ENCODE measurements at places on chromosomes 1 and 21.

DNA sequence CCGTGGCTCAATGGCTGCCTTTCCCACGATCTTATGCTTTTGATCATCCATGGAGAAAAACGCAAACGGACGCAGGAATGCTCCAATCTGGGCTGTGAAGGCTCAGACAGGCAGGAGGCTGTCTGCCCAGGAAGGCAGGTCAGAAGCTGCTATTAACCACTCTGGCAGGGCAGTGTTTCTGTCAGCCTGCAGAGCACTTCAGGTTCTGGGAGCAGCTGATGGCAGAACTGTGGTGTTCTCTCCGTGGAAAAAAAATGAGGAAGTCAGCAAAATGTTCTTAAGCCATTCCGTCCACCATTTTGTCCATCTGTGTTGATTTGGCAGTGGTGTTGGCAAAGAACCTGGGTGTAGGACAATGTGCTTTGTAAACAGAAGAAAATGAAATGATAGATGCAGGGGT is 91.7 kb downstream of the SIM2 start:
- no peaks in the 10 kb centered on the region for H3K4me1 ChIP-seq
- H3K27me3 ChIP-seq: no peaks in the 10 kb centered on the region
- H3K4me3 ChIP-seq: no peak overlapping the region
- H3K36me3 ChIP-seq: peaks cover 18% of the 10 kb centered on the region
- no peak for DNase-seq

GRCh38 chr1:73593364-73593763 is 604.6 kb downstream of the LRRIQ3 start:
- peaks cover 23% of the 10 kb centered on the region for H3K4me1 ChIP-seq
- peak overlapping the region; percentile 60 for H3K4me3 ChIP-seq
- no peaks in the 10 kb centered on the region for H3K27me3 ChIP-seq
- no peak for DNase-seq
- no peaks in the 10 kb centered on the region for H3K36me3 ChIP-seq

DNA sequence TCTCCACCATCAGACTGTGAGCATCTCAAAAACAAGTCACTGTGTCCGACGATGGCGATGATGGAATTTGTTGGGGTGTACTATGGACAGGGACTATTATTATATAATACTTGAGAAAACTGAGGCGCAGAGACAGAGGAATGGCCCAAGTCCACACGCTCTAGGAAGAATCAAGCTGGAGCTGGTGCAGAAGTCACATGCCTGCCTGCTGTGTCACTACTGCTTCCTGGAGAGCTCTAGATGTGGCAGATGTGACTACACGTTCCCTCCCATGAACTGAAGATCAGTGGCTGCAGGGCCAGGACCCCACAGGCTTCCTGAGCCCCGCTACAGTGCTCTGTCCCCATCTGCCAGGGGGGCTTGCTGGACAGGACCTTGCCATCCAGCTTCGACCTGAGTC is 56.9 kb downstream of the TRABD2B start:
- DNase-seq: no peak
- no peak overlapping the region for H3K4me3 ChIP-seq
- no peaks in the 10 kb centered on the region for H3K36me3 ChIP-seq
- no peaks in the 10 kb centered on the region for H3K4me1 ChIP-seq

- no peaks in the 10 kb centered on the region for H3K27me3 ChIP-seq
- no peaks in the 10 kb centered on the region for H3K4me1 ChIP-seq
- no peak overlapping the region for H3K27ac ChIP-seq
- no peak overlapping the region for H3K4me3 ChIP-seq
Observed at GRCh38 chr1:214747050-214747635, 144.1 kb downstream of the CENPF start.

GRCh38 chr1:58870298-58870676 is 86.4 kb upstream of the JUN start:
- peaks cover 12% of the 10 kb centered on the region for H3K4me1 ChIP-seq
- H3K4me3 ChIP-seq: no peak overlapping the region
- no peak overlapping the region for H3K27ac ChIP-seq
- no peaks in the 10 kb centered on the region for H3K36me3 ChIP-seq
- DNase-seq: no peak

- H3K4me1 ChIP-seq: no peaks in the 10 kb centered on the region
- H3K4me3 ChIP-seq: no peak overlapping the region
- no peak for DNase-seq
- no peaks in the 10 kb centered on the region for H3K36me3 ChIP-seq
- no peaks in the 10 kb centered on the region for H3K27me3 ChIP-seq
- H3K27ac ChIP-seq: no peak overlapping the region
Observed at GRCh38 chr1:77899647-77900320, 11.4 kb downstream of the NEXN start.

GRCh38 chr1:160415696-160416290 is 15.4 kb downstream of the VANGL2 start:
- H3K4me1 ChIP-seq: no peaks in the 10 kb centered on the region
- H3K27me3 ChIP-seq: no peaks in the 10 kb centered on the region
- H3K4me3 ChIP-seq: no peak overlapping the region
- no peak for DNase-seq

DNA sequence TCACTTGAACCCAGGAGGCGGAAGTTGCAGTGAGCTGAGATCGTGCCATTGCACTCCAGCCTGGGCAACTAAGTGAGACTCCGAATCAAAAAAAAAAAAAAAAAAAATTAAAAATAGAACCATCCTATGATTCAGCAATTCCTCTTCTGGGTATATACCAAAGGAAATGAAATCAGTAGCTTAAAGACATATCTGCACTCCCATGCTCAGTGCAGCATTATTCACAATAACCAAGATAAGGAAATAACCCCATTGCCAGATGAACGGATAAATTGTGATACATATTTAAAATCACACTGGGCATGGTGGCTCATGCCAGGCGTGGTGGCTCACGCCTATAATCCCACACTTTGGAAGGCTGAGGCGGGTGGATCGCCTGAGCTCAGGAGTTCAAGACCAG is 23.8 kb downstream of the ALDH9A1 start:
- H3K4me3 ChIP-seq: no peak overlapping the region
- H3K27ac ChIP-seq: no peak overlapping the region
- H3K36me3 ChIP-seq: peaks cover 29% of the 10 kb centered on the region
- H3K27me3 ChIP-seq: no peaks in the 10 kb centered on the region
- DNase-seq: no peak

- no peaks in the 10 kb centered on the region for H3K27me3 ChIP-seq
- H3K4me3 ChIP-seq: no peak overlapping the region
- peaks cover 3% of the 10 kb centered on the region for H3K36me3 ChIP-seq
- peaks cover 3% of the 10 kb centered on the region for H3K4me1 ChIP-seq
- no peak overlapping the region for H3K27ac ChIP-seq
Observed at GRCh38 chr1:197677752-197678295, 97.5 kb downstream of the DENND1B start.

GRCh38 chr1:213976665-213977485 is 10.9 kb upstream of the PROX1 start:
- H3K4me3 ChIP-seq: no peak overlapping the region
- no peak overlapping the region for H3K27ac ChIP-seq
- H3K36me3 ChIP-seq: peaks cover 8% of the 10 kb centered on the region

- no peak for DNase-seq
- H3K4me1 ChIP-seq: no peaks in the 10 kb centered on the region
- no peaks in the 10 kb centered on the region for H3K36me3 ChIP-seq
- H3K4me3 ChIP-seq: no peak overlapping the region
- H3K27ac ChIP-seq: no peak overlapping the region
Observed at GRCh38 chr1:162893612-162893908, 32.6 kb upstream of the CCDC190 start.

GRCh38 chr1:81670286-81670685 is 130.4 kb upstream of the ADGRL2 start:
- no peaks in the 10 kb centered on the region for H3K4me1 ChIP-seq
- no peaks in the 10 kb centered on the region for H3K27me3 ChIP-seq
- no peaks in the 10 kb centered on the region for H3K36me3 ChIP-seq
- DNase-seq: no peak
- no peak overlapping the region for H3K4me3 ChIP-seq
- no peak overlapping the region for H3K27ac ChIP-seq

DNA sequence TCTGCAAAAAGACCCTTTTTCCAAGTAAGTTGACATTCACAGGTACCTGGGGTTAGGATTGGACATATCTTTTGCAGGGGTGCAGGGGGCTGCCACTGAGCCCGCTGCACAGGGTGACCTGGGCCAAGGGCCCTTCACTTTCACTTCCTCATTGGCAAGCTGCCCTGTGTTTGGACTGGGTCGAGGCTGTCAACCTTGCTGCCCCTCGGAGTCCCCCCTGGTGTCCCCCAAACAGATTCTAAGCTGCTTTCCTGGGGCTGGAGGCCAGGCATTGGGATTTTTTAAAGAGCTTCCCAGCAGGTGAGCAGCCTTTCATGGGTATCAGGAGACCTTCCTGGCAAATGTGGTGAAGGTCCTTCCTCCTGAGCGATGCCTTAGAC is 7.9 kb upstream of the UMODL1 start:
- H3K4me3 ChIP-seq: peak overlapping the region; percentile 84
- H3K4me1 ChIP-seq: peaks cover 58% of the 10 kb centered on the region

GRCh38 chr1:245501633-245502032 is 346.8 kb downstream of the KIF26B start:
- H3K36me3 ChIP-seq: no peaks in the 10 kb centered on the region
- no peaks in the 10 kb centered on the region for H3K4me1 ChIP-seq
- no peak for DNase-seq
- no peak overlapping the region for H3K27ac ChIP-seq
- H3K27me3 ChIP-seq: no peaks in the 10 kb centered on the region

GRCh38 chr1:44447051-44447810 is 42.2 kb downstream of the RNF220 start:
- no peak overlapping the region for H3K4me3 ChIP-seq
- H3K27me3 ChIP-seq: no peaks in the 10 kb centered on the region
- H3K36me3 ChIP-seq: no peaks in the 10 kb centered on the region
- no peak overlapping the region for H3K27ac ChIP-seq

DNA sequence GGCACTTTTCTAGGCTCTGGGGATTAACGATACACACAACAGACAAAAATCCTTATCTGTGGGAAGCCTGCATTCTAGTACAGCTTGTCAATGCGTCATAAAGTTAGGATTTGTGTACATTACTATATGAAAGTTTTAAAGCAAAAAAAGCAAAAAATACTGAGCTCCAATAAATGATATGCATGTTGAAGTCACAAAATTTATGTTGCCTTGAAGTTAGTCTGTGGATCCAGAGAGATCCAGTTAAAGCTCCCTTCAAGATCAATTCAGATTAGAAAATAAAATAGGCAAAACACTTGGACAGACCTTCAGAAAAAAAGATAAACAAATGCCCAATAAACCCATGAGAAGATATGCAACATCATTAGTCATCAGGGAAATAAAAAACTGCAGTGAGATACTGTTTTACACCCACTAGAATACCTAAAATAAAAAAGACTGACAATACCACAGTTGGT is 33.1 kb upstream of the KCNQ4 start:
- H3K36me3 ChIP-seq: peaks cover 65% of the 10 kb centered on the region
- H3K27me3 ChIP-seq: no peaks in the 10 kb centered on the region
- no peak for DNase-seq
- peaks cover 13% of the 10 kb centered on the region for H3K4me1 ChIP-seq
- H3K27ac ChIP-seq: no peak overlapping the region

DNA sequence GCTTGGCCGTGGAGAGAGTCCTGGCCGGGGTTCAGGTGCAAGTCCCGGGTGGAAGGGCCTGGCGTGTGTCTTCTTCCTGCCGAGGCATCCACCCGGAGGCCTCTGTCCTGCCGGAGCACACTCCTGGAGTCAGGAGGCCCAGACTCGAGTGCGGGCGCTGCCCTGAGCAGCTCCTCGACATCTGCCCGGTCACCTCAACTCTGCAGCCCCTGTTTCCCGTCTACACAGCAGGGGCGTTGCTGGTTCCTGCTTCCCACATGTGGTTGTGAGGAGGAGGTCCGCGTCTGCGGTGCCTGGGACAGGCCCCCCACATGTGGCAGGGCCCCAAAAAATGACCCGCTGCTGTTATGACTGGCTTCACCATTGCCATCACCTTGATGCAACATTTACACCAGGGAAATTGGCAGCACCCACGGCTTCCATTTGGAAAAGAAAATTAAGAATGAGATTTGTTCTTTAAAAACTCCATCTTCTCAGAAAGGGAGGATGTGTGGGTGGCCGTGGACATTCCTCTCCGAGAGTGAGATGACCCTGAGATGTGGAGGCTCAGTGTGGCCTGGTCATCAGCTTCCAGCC is 169.8 kb downstream of the PRDM16 start:
- H3K36me3 ChIP-seq: no peaks in the 10 kb centered on the region
- no peaks in the 10 kb centered on the region for H3K4me1 ChIP-seq
- H3K27me3 ChIP-seq: no peaks in the 10 kb centered on the region
- no peak overlapping the region for H3K4me3 ChIP-seq
- DNase-seq: no peak

GRCh38 chr1:91693557-91693956 is 192.4 kb downstream of the TGFBR3 start:
- H3K4me3 ChIP-seq: no peak overlapping the region
- no peak for DNase-seq
- H3K27me3 ChIP-seq: no peaks in the 10 kb centered on the region
- no peaks in the 10 kb centered on the region for H3K36me3 ChIP-seq
- no peak overlapping the region for H3K27ac ChIP-seq

GRCh38 chr1:42385283-42385682 is 4.7 kb downstream of the RIMKLA start:
- no peaks in the 10 kb centered on the region for H3K36me3 ChIP-seq
- H3K27me3 ChIP-seq: peaks cover 13% of the 10 kb centered on the region
- no peak overlapping the region for H3K27ac ChIP-seq
- no peak overlapping the region for H3K4me3 ChIP-seq
- no peaks in the 10 kb centered on the region for H3K4me1 ChIP-seq
- no peak for DNase-seq

- H3K4me3 ChIP-seq: no peak overlapping the region
- no peaks in the 10 kb centered on the region for H3K27me3 ChIP-seq
- no peak overlapping the region for H3K27ac ChIP-seq
- H3K4me1 ChIP-seq: peaks cover 13% of the 10 kb centered on the region
- no peak for DNase-seq
Observed at GRCh38 chr1:12505231-12505630, 112.8 kb downstream of the DHRS3 start.

- no peak overlapping the region for H3K27ac ChIP-seq
- no peaks in the 10 kb centered on the region for H3K4me1 ChIP-seq
- H3K36me3 ChIP-seq: peaks cover 34% of the 10 kb centered on the region
- H3K27me3 ChIP-seq: no peaks in the 10 kb centered on the region
- no peak for DNase-seq
Observed at GRCh38 chr21:28974531-28975227, 18.0 kb downstream of the LTN1 start.

GRCh38 chr1:31366796-31367195 is 6.1 kb downstream of the FABP3 start:
- no peak for DNase-seq
- no peak overlapping the region for H3K4me3 ChIP-seq
- no peaks in the 10 kb centered on the region for H3K27me3 ChIP-seq
- no peak overlapping the region for H3K27ac ChIP-seq

DNA sequence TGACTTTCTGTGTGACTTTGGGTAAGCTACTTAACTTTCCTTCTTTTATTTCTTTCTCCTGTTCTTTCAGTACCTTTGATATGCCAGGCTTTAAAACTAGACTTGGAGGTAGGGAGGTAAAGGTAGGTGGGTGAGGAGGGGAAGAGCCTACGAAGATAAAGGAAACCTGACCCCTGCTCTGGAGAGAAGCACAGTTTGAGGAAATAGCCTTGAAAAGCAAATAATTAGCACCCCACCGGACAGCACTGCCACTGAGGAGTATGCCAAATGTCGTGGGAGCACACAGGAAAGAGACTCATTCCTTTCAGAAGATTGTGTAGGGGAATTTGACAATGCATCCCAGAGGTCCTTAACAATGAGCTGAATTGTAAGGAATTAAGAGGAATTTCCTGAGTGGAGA is 65.2 kb upstream of the SPAG17 start:
- no peaks in the 10 kb centered on the region for H3K36me3 ChIP-seq
- H3K4me3 ChIP-seq: no peak overlapping the region
- H3K4me1 ChIP-seq: no peaks in the 10 kb centered on the region
- H3K27ac ChIP-seq: no peak overlapping the region
- no peak for DNase-seq

- no peak overlapping the region for H3K27ac ChIP-seq
- no peaks in the 10 kb centered on the region for H3K4me1 ChIP-seq
- H3K36me3 ChIP-seq: no peaks in the 10 kb centered on the region
- H3K27me3 ChIP-seq: peaks cover 24% of the 10 kb centered on the region
- H3K4me3 ChIP-seq: no peak overlapping the region
Observed at GRCh38 chr1:119286587-119287181, 81.9 kb upstream of the HAO2 start.
